Suppressor macrophage (primary cell): ENCODE measurements at places on chromosomes 4 and X.

DNA sequence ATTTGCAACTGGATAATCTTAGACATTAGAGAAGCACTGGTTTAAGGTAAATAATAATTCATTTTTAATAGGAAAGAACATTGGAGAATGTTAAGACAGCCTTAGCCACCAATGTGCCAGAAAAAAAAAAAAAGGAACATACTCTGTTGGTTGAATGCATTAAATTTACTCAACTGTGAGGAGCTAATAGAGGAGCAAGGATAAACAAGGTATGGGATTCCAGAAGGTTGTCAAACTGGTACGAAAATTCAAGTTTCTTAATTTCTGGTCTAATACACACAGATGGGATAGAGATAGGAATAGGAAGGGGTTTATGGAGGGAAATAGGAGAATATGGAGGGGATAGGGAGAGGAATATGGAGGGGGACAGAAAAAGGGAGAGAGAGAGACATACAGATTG, 1096.6 kb downstream of the ARAP2 start:
- no peak for DNase-seq

GRCh38 chrX:91414713-91415112, 19.9 kb upstream of the PABPC5 start:
- DNase-seq, result peak; percentile 2

- peak; percentile 17 for DNase-seq
Measured at GRCh38 chr4:48706736-48707135, 73.3 kb downstream of the FRYL start.

DNA sequence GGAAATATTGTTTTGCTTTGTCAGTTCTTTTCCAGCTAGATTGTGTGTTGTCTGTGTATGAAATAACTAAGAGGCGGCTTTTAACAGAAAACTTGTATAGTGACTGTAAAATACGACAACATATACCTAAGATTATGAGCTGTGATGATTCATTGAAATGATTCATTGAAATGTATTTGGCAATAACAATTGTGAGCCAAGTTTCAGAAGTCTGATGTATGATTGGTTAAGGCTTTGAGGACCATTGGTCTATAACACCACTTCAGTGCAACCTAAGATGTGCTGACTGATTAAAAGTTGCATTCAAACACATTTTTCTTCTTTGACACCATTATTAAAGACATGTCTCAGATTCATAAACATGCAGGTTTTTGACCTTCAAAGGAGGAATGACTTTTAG, 76.6 kb downstream of the PTPN13 start:
- no peak for DNase-seq

- DNase-seq, result peak; percentile 48
Measured at GRCh38 chr4:99723612-99724011, 66.0 kb upstream of the C4orf54 start.

DNA sequence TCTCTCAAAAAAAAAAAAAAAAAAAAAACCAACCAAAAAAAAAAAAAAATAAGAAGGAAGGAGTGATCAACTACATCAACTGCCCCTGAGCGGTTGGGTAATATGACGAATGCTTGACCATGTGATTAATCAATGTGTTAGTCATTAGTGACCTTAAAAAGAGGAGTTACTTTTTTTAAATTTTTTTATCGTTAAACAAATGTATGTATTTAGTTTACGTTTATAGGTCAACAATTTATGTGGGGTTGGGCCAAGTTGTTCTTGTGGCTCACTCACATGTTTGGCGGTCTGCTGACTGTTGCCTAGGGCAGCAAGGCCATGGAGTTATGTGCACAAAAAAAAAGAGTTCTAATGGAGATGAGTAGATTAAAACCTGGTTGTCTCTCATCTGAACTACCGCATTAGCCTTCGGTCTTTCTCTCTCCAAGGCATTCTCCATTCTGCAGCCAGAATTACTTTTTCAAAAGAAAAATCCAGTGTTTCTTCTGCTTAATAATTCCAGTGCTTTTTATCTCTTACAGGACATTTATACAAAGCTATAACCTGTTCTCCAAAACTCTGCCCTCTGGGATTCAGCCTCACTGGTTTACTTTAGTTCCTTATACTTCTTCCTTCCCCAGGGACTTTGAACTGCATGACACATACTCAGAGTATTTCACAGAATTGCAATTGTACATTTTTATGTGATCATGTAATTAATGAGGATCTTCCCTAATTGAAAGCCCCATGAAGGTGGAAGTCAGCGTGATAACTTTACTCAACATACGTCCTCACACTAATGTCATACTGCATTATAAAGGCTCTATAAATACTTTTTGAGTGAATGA, 505.5 kb downstream of the ANKRD50 start:
- no peak for DNase-seq

- peak; percentile 11 for DNase-seq
Measured at GRCh38 chr4:13641084-13641483, 13.6 kb upstream of the BOD1L1 start.
